ENCODE measurements at places on chromosomes 4 and X.

- DNase-seq, result no peak
Observed at GRCh38 chr4:150343796-150344195, 238.2 kb upstream of the MAB21L2 start.

DNA sequence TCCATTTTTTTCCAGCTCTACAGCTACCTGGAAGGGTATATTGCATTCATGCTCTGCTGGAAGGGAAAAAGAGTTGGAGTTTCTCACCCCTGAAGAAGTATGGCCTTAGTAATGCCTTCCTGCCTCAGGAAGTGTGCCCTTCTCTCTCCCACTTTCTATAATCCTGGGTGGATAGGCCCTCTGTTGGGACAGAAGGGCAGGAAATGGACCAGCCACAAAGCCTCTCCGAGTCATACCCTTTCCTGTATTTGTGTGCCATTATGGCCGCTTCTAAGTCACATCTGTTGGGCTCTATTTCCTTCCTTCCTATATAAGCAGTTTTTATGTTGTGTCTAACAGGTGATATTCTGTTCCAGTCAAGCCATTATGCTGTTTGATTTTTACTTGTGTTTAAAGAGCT, 74.8 kb upstream of the SMARCA5 start:
- DNase-seq, result no peak

DNA sequence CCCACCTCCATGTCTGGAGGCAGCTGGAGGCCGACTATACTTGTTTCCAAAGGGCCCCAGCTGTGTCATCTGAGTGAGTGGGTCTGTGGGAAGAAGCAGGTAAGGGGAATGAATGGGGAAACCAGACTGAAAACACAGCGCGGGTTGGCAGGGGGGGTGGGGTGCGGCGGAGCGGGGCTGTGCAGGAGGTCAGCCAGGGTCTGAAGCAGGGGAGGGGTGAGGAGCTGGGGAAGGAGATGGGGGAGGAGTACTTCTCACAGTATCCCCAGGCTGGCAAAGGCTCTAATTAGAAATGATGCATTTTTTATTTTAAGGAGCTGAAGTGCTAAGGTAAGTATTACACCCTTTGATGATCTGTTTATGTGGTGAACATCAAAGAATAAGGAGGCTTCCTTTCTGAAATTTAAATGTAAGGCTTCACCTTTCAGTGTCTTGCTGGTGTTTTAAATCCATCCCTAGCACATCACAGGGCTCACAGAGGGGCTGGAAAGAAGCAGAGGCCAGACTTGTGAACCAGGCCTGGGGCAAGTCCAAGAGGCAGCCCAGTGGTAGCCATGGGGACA, 37.5 kb downstream of the SMIM20 start:
- no peak for DNase-seq

- no peak for DNase-seq
Observed at GRCh38 chr4:112823606-112824005, 186.7 kb downstream of the LARP7 start.
